HL-60 (cell line): ENCODE measurements at places on chromosomes 13 and 19.
A peak's percentile ranks its signal among the peaks of the same experiment; 100 is the strongest.

- no peak for DNase-seq
Observed at GRCh38 chr19:262125-262524, 29.1 kb downstream of the PLPP2 start.

GRCh38 chr19:47726467-47726866 lies 13.2 kb downstream of the EHD2 start:
- peak; percentile 75 for DNase-seq

- no peak for DNase-seq
Observed at GRCh38 chr13:77846173-77846572, 72.5 kb downstream of the EDNRB start.

DNA sequence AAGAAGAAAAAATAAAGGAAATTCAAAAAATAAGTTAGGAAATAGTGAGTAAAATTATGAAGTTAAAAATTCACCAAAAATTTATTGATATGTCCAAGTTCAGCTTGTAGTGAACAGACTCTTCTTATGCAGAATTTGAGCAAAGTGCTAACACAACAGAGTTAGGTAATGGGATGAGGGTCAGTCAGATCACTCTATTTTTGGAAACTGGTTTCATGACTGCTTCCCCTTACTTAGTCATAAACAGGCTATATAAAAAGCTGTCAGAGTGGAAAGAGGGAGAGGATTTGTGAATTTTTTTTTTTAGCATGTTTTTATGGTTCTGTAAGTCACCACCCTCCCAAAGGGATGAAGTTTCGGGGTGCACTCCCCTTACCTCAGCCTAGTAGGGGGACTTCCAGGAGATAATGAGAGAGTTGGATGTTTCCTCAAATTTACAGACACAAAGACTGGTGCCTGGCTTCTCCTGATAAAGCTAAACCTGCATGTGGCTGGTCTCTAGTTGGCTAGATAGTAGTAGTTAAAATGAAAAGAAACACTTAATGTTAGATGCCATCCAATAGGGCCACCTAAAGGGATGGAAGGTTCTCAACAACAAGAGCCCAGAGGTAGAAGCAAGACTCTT lies 4.5 kb downstream of the CPB2 start:
- no peak for DNase-seq

- no peak for DNase-seq
Observed at GRCh38 chr13:57326532-57326931, 159.5 kb downstream of the PRR20E start.

DNA sequence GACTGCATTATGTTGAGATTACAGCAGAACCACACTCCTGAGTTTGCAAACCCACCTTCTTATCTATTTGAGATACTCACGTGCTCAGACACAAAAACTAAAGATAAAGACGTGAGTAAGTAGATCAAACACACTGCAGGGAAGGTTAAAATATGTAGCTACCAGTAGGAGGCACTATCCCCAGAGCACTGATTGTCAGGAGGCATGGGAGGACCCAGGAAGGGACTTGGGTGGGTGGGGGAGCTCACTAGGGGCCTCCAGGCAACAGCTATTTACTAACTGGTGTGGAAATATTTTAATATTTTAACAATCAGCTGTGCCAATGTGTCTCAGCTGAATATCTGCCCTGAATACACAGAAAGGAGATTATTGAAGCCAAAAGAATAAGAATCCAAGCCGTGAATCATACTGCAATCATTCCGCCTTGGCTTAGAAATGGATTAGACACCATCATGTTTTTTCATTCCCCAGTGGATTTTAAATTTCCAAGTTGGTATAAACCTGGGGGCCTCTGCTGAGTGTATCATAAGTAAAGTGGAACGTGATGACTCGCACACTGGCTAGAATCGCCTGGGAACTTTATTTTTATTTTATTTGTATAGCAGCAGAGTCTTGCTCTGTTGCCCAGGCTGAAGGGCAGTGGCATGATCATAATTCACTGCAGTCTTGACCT lies 73.2 kb upstream of the CACNA1A start:
- DNase-seq = no peak

DNA sequence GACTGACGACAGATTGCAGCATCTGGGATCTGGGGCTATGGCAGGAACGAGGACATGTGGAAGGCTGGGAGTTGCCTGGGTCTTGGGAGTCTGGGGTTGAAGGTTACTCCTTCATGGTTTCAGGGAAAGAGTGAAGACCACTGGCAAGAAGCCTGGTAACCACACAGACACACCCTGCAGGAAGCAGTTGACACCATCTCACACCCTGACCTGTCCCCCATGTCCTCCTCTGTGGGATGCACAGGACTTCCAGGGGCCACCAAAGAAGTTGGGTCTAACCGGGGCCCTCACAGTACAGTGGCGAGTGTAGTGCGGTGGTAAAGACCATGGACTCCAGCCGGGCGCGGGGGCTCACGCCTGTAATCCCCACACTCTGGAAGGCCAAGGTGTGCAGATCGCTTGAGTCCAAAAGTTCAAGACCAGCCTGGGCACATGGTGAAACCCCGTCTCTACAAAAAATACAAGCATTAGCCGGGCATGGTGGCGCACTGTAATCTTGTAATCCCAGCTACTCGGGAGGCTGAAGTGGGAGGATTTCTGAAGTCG lies 10.6 kb upstream of the FFAR2 start:
- no peak for DNase-seq

DNA sequence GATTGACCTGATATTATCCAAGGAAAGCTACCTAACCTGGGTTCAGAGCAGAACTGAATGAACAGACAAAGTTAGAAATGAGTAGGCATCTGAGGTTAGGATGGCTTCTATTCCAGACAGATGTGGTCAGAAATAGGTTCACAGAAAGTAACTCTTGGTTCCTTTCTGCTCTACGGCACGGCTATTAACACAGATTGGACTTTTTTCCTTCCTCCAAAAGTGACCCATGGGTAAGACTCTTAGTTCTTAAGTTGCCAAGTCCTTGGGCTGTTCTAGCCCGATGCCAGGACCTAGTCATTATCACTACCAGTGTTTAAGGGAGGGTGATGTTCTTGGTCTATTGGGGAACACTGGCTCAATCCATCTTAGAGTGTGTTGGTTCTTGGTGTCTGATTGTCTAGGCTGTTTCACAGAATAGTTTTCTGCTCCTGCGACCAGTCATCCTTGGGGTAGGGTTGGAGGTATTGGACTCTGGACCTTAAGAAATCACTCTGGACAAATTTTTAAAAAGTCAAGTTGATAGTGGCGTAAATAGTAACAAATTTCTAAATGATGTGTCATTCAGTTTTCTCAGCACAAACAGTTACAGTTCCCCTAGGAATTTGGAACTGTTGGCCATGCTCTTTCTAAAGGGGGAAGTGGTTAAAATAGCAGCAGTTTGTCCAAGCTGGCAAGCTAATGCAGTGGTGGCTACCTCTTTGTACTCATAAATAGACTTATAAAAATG lies 60.1 kb upstream of the MYCBP2 start:
- peak; percentile 21 for DNase-seq

GRCh38 chr19:49497047-49497788 lies 984 bp downstream of the RPS11 start:
- DNase-seq = peak; percentile 82

- DNase-seq = no peak
Observed at GRCh38 chr13:66794340-66795031, 435.6 kb downstream of the PCDH9 start.

DNA sequence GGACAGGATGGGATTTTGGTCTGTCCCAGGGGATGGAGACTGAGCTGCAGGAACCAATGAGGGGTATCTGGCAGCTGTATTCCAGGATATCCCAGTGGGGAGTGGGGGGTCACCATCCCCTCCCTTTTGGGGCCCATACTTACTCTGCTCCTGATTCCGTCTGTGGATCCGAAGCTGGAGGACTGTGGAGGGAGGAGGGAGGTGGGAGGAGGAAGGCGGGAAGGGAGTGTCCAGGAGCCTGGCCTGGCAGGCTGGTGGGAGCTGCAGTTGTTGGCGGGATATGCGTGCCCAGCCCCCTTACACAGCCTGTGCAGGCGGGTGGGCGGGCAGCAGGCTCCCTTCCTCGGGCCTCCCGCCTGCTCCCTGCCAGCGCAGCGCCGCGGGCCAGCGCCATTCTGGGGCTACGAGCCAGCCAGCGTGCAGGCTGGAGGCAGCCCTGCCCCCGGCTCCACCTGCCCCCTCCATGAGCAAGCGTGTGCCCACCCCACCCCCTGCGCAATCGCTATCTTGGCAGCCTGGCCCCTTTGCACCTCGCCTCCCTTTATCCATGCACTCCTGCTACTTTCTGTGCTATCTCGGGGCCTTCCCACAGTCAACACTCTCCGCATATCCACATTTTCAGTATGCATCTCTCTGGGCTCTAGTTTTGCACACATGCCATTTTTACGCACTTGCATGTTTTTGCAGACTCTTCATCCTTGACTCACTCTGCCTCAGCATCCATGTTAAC lies 2.8 kb downstream of the MAMSTR start:
- DNase-seq = no peak

GRCh38 chr19:46976845-46977320 lies 42.8 kb upstream of the NPAS1 start:
- no peak for DNase-seq

DNA sequence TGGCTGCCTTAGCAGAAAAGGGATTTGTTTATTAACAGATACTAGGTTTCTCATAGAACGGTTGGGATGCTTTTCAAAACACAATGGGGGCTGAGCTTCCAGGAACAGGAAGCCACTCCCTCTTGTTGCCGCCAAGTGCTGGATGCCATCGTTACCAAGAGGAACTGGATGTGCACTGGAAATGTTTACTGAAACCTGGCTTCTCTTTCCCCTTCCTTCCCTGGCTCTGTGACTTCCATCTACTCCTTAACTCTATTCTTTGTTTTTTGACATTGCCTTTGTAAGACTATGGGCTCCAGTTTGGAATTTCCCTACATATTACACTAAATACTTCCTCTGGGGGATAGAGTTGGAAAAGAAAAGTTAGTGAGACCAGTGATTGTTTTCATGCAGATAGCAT lies 11.7 kb upstream of the KL start:
- no peak for DNase-seq

DNA sequence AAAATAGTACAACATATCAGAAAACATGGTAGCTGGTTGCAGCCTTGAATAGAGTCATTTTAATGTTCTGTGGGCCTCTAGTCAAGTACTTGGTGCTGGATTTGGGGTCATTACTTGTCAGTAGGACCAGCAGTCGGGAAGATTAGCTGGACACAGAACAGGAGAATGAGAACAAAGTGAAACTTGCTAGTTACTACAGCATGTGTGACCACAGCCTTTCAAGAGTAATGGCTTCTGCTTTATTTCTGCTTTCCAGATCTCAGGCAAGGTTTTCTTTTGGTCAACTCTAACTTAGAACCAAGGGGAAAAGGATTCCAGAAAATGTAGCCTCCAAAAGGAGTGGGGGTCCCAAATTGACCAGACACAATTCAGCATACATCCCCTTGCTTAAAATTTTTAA lies 17.1 kb upstream of the VWA8 start:
- no peak for DNase-seq

- DNase-seq = no peak
Observed at GRCh38 chr13:45850027-45850613, 1.4 kb downstream of the SIAH3 start.

DNA sequence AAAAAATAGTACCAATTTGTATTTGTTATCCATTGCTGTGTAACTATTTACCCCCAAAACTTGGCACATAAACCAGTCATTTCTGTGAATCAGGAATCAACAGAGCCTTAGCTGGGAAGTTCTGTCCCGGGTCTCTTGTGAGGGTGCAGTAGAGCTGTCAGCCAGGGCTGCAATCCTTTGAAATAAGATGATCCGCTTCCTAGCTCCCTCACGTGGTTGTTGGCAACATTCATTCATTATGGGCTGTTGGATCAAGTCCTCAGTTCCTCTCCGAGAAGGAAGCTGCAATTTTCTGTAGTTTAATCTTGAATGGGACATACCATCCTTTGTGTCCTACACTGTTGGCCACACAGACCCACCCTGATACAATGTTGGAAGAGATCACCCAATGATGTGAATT lies 277.2 kb downstream of the SUCLA2 start:
- no peak for DNase-seq

GRCh38 chr13:102643656-102644055 lies 46.9 kb downstream of the TPP2 start:
- no peak for DNase-seq

GRCh38 chr19:16374436-16374835 lies 49.8 kb downstream of the KLF2 start:
- DNase-seq = no peak

DNA sequence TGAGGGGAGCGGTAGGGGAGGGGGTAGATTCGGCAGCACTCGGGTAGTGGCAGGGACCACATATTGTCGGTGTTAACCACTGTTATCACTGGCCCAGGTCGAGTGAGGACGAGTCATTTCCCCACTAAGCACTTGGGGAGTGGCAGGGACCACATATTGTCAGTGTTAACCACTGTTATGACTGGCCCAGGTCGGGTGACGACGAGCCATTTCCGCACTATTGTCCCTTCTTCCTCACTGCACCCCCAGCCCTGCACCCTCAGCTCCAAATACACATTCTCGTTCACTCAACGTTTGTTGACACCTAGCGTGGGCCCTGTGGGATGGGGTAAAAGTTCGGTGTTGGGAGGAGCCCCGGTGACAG lies 467 bp upstream of the CLN5 start:
- DNase-seq = no peak

DNA sequence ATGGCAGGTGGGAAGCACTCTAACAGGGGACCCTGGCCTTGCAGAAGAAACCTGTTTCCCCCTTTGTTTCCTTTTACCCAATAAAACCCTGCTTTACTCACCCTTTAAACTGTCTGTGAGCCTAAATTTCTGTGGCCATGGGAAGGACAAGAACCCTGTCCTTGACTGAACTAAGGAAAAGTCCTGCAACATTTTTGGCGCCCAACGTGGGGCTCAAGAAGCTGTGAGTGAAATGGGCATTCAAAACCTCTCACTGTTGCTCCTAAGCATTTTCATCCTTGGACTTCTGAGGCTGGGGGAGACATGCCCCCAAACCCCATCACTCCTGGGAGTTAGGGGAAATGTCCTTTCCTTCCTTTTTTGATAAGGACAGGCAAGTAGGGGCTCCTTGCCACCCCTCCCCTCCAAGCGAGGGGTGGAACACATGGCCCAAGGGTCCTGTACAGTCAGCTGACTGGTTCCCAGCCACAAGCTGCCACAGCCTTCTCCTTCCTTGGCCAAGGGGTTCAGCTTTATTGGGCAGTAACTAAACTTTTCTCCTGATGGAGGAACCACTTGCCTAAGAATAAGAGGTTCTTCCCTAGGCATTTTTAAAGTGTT lies 381.6 kb downstream of the KLF5 start:
- DNase-seq = no peak

GRCh38 chr19:1063909-1064660 lies 2.9 kb upstream of the ARHGAP45 start:
- no peak for DNase-seq

- DNase-seq = no peak
Observed at GRCh38 chr13:25478186-25478585, 106.4 kb downstream of the ATP8A2 start.
